ENCODE measurements at places on chromosomes 1 and 21.
A peak's percentile ranks its signal among the peaks of the same experiment; 100 is the strongest.

GRCh38 chr1:116405241-116406135 lies 32.4 kb downstream of the ATP1A1 start:
- no peak for DNase-seq

GRCh38 chr1:165315481-165315880 lies 41.0 kb downstream of the LMX1A start:
- DNase-seq: no peak

DNA sequence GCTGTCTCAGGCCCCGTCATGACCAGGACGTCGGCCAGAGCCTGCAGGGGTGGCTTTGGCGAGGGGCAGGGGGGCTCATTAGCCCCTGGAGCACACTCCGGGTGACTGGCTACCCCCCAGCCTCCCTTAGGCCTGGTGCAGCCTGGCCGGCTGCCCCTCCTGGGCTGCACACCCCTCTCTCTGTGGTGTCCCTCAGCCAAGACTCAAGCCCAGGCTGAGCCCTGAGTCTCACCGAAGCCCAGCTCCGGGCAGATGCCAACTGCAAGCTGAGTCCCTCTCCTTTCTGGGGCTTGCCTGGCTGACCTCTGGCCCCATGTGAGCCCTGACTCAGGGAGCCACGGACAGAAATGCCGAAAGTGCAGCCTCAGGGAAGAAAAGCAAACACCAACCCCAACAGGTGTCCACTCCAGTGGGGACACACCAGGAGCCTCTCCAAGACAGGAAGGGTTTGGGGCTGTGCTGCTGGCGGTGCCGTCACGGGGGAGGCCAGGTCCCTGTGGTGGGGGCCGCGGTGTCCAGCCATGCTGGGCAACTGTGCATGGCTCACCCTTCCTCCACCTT lies 5.3 kb upstream of the IBA57 start:
- no peak for DNase-seq

DNA sequence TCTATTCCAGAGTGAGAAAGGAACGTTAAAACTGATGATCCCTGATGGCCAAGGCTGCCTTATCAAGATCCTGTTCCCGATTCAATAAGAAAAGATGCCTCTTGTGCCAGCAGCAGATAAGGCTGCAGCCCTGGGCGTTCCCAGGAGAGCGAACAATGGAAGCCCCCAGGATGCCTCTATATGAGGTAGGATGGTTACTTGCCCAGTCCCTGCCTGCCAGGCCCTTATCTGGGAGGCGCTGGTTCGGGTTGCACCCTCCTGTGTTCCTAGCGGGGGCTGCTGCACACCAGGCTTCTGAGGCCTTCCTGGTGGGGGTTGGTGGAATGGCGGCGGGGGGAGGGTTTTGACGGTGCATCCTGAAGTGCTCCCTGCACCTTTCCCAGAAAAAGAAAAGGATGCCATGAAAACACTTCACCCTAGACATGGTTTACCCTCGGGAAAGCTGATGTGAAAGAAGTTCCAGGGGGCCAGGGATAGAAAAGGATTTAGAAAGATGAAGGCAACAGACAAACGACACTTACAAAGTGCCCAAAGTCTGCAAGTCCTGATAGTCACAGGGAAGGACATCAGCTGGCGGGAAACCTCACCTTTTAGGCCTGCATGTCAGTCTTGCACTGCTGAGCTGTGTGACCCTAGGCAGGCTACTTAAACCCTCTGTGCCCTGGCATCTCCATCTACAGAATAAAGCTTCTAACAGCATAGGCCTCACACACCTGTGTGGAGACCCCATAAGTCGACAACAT lies 100.3 kb downstream of the KCNJ15 start:
- DNase-seq: no peak

GRCh38 chr1:67647036-67647798 lies 37.8 kb upstream of the GADD45A start:
- DNase-seq: no peak

DNA sequence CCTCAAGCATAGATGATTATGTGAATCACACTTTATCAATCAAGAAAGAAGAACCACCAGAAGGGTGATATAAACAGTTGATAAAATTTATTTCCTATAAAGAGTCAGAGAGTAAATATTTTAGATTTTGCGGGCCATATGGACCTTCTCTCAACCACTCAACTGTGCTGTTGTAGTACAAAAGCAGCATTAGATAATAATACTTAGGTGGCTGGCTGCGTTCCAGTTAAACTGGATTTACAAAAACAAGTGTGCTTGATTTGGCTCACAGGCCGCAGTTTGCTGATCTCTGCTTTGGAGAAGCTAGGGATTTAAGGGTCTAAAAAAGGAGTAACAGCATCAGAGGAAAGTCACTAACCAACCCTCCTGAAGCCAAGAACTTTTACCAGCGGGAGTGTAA lies 1406.0 kb downstream of the KCNT2 start:
- DNase-seq: no peak

DNA sequence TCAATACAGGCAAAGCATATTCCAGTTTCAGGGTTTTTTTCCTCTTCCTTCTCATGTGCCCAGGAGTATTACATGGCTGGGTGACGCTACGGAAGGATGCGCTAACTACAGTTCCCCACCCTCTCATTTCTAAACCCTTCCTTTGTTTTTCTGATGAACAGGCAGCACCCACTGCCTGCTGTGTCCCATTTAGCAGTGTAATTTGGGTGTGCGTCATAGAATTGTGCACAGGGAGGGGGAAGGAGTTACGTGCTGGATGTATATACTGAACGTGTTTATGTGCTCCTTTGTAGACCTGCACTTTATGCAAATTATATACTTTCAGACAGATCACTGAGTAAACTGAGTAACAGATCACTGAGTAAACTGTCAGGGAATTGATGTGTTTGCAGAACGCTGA lies 44.5 kb downstream of the ELAPOR1 start:
- DNase-seq: no peak

- no peak for DNase-seq
Measured at GRCh38 chr1:205339717-205340116, 17.0 kb downstream of the KLHDC8A start.

DNA sequence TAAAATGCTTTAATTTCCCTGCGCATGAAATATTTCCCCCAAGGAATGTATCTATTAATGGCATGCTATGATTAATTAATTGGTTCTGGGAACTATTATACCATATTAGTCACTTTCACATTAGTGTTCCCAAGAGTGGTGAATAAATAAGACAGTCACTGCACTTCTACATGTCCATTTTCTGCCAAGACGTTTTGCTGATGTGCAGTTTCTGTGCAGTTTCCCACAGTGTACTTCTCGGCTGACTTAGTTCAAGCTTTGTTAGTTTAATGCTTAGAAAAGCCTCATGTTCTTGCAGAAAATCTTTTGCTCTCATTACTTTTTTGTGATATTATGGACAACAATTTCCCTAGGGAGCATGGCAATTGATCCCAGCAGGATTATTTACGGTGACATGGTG lies 1014.5 kb downstream of the BRINP3 start:
- no peak for DNase-seq

GRCh38 chr1:168942165-168942564 lies 164.3 kb upstream of the ATP1B1 start:
- no peak for DNase-seq

GRCh38 chr1:5822266-5822665 lies 170.0 kb downstream of the NPHP4 start:
- DNase-seq: no peak

- DNase-seq: no peak
Measured at GRCh38 chr1:26015358-26015757, 6.2 kb upstream of the EXTL1 start.

- DNase-seq: no peak
Measured at GRCh38 chr1:247295274-247295684, 36.4 kb downstream of the ZNF496 start.

- no peak for DNase-seq
Measured at GRCh38 chr1:184060316-184060715, 8.8 kb downstream of the TSEN15 start.

DNA sequence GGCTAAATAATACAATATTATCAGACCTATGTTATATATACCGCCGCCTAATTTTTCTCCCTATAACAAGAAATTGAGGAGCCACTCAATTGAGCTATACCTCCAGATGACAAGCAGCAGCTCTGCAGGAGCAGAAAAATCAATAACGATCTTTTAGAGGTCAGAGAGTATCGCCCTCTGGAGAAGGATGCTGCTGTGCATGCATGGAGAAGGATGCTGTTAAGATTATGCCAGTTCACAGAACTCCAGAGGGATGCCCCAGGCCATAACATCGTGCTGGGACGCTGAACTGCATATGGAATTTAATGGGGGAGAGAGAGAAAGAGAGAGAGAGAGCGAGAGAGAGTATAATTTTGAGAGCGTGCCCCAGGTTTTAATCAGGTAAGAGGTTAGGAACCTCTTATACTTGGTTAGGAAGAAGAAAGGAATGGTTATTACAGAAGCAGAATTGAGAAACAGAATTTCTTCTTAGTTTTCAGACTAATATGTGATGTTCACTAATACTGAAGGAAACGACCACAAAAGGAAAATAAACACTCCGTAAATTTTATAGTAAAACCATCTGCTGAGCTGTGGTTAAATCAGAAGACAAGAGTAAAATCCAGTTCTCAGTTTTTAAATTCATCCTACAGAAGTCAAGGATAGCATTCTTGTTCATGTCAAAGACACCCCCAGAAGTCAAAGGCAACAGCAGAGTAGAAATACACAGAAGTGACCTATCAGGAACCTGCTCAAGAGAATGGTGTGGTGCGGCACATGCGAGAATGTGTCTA lies 111.1 kb downstream of the SMYD2 start:
- DNase-seq: no peak

DNA sequence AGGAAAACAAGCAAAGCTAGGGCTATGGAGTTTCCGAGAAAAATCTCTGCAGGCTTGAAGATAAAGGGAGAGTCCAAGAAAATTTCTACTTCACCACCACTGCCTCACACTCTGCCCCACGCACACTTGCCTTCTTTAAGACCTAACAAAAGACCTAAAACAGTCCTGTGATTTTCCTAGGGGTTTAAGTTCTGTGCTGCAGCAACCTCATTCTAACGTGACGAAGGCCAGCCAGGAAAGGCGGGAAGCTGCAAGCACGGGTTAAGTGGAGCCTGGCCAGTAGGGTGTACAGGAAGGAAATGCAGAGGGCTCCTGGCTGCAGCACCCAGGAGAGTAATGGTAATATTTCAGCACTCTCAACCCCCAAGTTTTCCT lies 1.5 kb downstream of the SPATA6 start:
- DNase-seq: no peak

- DNase-seq: no peak
Measured at GRCh38 chr1:77548285-77548684, 134.2 kb downstream of the ZZZ3 start.

DNA sequence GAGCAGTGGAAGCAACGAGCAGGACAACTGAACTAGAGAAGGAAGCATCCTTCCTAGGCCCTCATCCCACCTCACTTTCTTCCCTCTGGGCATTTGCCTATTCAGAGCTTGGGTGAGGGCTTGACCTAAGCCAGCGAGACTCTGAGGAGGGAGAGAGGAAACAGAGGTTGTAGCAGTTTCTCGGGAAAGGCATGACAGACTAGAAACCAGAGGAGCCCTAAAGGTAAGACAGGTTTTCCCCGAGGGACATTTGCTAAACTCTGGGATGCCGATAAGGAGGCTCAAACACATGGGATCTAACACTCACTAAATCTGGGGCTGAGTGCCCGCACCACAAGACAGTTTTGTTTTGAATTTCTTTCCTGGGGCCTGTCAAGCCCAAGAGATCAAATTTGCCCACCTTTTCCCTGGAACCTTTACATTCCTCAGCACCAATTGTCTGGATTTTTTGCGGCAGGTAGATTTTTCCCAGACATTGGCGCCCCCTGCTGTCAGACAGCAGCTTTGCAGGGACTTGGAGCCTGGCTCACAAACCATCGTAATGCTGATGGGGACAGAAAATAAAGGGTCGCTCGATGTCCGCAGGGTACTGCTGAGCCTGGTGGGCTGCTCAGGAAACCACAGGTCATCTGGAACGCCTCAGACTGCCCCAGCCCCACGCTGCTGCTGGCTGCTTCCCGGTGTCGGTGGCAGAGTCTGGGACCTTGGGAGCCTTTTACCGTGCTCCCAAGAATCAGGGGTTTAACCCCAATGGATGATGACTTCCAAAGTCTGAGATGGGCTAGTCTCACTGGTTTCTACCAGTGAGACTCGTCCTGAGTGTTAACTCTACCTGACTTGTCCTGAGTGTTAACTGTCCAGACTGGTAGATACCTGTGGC lies 23.4 kb upstream of the TSPAN2 start:
- peak; percentile 32 for DNase-seq

- DNase-seq: no peak
Measured at GRCh38 chr1:189805735-189806134, 671.9 kb downstream of the BRINP3 start.

- no peak for DNase-seq
Measured at GRCh38 chr1:7478809-7479499, 292.1 kb upstream of the VAMP3 start.

GRCh38 chr1:226217273-226217672 lies 6.2 kb upstream of the MIXL1 start:
- no peak for DNase-seq

DNA sequence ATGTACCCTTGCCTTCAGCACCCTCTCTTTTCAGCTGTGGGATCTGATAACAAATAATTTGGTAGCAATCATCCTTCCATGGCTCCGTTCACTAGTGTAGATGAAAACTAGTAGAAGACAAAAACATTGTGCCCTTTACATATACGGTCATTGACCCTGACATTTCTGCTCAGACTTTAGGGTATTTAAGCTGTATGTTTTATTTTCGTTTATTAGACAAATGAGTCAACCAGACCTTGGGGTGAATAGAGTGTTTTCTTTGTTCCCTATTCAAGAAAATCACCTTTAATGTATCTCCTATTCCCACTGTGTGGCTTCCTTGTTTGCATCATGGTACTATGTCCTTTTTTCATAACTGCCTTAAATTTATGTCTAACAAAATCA lies 187.3 kb downstream of the VAV3 start:
- no peak for DNase-seq

Measured in activated CD4-positive, alpha-beta T cell treated with anti-CD3 and anti-CD28 coated beads for 24 hours (primary cell).